ENCODE measurements at places on chromosomes 13 and 19.

GRCh38 chr13:113027095-113027494 is 58.1 kb downstream of the MCF2L start:
- DNase-seq = no peak

- no peak for DNase-seq
Observed at GRCh38 chr19:37467608-37468090, 405 bp upstream of the ZNF569 start.

- no peak for DNase-seq
Observed at GRCh38 chr19:54254195-54254906, 2.7 kb downstream of the LILRB5 start.

GRCh38 chr13:19158526-19159174 is 23.0 kb downstream of the TUBA3C start:
- DNase-seq = no peak

DNA sequence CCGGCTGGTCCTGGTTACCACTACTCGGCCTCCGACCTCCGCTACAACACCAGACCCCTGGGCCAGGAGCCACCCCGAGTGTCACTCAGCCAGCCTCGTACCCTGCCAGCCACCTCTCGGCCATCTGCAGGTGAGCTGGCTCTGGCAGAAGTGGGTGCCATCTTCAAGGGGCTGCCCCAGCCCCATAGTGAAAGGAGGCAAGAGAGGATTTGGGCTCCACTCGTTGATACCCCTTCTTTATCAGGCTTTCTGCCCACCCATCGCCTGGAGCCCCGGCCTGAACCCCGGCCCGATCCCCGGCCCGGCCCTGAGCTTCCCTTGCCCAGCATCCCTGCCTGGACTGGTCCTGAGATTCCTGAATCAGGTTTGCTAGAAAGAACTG is 7.1 kb downstream of the LTBP4 start:
- DNase-seq = no peak

DNA sequence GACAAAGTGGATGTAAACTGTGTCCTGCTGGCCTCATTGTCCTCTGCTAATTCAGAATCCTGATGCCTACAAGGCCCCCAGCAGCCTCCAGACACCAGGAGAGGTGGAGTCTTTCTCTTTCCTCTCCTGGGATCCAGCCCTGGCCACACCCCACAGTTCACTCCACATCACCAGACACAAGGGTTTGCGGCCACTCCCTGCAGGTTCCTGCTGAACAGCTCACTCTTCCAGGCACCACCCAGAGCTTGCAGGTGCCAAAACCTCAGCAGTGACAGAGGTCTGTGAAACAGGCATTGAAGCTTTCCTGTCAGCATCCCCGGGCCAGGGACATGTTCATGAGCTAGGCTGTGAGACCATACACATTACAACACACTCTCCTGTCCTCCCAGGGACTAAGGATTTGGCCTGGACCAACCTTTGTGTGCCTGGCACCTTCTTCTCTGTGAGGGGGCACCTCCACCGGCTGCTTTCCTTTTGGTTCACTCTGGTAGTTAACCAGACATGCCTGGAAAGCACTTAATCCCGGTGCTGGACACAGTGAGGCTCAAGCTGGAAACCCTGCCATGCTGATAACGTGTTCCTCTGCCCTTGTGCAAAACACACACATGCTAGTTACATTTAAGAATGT is 11.1 kb upstream of the ATP12A start:
- no peak for DNase-seq

GRCh38 chr13:49791711-49792549 is 552 bp downstream of the KPNA3 start:
- no peak for DNase-seq

DNA sequence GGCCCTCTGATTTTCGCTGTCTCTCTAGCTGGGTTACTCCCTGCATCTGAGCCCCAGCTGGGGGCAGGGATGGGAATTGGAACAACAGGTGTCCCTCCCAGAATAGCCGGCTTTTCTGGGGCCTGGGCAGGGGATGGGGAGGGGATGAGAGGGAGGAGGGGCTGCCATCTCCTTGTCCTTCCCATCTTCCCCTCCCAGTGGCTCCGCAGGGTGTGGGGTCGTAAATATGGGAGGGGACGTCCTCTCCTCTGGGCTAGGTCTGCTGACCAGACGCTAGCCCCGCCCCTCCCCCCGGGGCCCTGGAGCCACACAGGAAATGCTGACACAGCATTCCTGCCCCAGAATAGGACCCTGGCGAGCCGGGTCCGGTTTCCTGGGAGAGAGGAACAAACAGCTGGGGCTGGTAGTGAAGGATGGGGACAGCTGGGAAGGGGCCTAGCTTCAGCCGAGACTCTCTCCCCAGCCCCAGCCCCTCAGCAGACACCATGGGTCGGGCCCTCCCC is 1.1 kb downstream of the RYR1 start:
- DNase-seq = no peak

DNA sequence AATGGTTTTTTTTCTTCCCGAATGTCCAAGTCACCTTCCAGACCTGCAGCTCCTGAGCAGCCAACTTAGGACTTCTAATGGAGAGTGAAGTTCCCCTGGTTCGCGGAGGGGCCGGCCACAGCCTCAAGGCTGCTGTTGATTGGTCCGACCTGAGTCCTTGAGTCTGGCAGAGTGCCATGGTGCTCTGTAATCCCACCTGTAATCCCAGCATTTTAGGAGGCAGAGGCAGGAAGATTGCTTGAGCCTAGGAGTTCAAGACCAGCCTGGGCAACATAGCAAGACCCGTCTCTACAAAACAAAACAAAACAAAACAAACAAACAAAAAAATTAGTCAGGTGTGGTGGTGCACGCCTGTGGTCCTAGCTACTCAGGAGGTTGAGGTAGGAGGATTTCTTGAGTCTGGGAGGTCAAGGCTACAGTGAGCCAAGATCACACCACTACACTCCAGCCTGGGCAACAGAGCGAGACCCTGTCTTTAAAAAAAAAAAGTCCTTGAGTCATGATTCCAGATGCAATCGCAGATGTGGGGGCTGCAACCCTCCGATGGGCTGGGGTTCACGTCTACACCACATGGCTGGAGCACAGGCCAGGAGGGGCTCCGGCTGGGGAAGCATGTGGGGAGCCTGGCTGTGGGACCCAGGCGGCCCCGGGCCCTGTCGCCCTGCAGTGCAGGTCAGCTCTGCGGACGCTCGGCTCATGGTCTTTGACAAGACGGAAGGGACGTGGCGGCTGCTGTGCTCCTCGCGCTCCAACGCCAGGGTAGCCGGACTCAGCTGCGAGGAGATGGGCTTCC is 17.7 kb downstream of the HPN start:
- DNase-seq = no peak

- DNase-seq = no peak
Observed at GRCh38 chr19:35347171-35347929, at the start of gene FFAR1. Gene FFAR1, plus strand, starts transcription at chr19:35347902. Its CDS starts 3,650 bp downstream, at chr19:35351552.

DNA sequence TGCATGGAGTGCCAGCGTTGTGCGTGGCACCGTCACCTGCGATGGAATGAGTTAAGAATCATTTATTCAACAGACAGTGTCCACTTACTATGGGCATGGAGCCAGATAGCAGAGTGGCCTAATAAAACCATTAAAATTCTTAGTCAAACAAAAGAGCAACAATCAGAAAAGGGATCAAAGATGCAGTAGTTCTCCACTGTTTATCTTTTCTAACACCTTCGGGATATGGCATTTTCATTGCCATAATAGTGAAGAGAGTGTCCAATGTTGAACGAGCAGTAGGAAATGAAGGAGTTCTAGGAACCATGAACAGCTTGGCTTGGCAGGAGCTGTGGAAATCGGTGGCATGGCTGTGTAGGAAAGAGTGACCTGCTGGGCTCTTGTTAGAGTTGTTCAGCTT is 2.0 kb downstream of the TNFSF11 start:
- DNase-seq = no peak

DNA sequence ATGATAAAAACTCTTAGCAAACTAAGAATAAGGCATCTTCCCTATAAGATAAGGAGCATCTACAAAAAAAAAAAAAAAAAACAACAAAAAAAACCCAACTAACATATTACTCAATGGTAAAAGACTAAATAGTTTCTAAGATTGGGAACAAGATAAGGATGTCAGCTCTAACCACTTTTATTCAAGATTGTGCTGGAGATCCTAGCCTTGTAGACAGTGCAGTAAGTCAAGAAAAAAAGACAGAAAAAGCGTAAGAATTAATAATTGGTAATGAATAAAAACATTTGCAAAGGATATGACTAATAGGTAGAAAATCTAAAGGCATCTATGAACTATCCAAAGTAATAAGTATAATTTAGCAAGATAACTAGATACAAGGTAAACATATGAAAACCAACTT is 33.0 kb downstream of the ZIC2 start:
- DNase-seq = no peak

GRCh38 chr13:33015791-33016323 is 366 bp upstream of the KL start:
- no peak for DNase-seq

GRCh38 chr19:36060430-36060829 is 5.7 kb downstream of the WDR62 start:
- DNase-seq = no peak

- no peak for DNase-seq
Observed at GRCh38 chr13:29573190-29573589, 22.3 kb downstream of the SLC7A1 start.

DNA sequence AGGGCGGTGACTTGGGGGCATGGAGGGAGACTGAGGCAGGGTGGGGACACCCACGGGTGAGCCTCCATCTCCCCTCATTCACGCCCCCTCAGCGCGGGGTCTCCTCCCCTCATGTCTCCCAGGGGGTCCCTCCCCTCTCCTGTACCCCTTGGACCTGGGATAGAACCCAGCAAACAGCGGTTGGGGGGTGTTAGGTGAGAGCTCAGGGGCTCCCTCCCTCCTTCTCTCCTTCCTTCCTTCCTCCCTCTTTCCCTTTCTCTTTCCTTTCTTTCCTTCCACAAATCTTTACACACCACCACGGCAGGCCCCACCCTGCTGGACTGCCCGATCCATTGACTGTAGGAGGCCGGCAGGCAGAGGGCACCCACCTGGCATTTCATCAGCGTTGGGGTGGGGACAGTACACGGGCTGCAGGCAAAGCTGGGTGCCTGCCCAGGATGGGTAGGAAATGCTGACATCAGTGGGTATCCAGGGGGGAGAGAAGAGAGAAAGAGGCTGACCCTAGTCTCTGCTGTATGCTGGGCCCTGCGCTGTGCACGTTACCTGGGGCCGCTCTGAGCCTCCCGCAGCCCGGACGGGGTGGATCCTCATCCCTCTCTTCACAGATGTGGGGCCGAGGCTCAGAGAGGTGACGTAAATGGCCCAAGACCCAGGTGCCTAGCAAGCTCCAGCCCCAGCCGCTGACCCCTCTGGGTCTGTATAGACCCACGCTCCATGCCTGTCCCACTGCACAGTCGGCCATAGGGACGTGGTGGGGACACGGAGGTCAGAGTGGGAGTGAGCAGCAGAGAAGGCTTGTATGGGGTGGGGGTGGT is 3.5 kb downstream of the SSC5D start:
- no peak for DNase-seq

DNA sequence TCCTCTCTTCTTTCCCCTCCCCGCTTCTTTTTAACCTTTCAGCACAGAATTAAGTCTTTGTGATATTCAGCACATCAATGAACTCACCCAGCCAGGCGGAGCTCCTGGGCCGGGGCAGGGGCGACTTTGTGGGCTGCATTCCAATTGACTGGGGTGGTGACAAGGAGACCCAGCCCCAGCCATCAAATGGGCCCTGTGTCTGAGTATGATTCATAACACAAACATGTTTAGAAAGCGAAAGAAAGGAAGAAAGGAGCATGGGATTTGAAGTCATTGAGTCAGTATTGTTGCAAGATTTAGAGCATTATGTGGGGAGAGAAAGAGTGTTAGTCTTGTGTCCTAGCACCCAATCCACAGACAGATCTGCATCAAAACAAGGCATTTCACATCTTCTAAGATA is 185.3 kb downstream of the LHFPL6 start:
- DNase-seq = no peak

DNA sequence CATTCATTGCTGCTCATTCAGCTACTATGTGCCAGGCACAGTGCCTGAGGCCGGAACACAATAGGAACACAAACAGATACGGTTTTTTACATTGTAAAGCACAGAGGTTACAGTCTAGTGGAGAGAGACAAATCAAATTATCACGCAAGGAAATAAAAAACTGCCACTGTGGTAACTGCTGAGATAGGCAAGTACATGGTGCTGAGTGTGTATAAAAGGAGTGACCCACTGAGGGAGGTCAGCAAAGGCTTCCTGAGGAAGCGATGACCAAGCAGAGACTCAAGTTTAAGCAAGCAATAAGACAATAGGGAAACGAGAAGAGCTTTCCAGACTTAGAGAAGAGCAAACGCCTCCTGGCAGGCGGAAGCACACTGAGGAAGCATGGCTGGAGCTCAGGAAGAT is 56.4 kb downstream of the NUFIP1 start:
- no peak for DNase-seq

DNA sequence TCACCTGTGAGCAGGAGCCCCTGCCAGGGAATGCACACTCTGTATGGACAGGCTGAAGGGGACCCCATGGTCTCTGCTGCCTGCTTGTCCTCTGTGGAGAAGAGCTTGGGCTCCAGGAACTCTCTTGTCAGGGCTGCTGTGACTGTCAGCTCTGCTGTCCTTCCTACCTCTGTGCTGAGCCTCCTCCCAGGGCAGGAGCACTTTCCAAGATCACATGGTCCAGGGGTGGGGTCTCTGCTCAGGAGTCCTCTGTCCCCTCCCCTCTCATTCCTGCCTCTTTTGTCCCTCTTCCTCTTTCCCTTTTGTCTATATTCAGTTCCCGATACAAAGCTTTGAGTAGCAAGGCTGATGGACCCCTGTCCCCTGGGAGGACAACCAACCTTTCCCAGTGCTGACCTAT is at the start of gene CEACAM7:
TSS of gene CEACAM7 (minus strand) at position 173 of the 400 bp plus-strand sequence. CDS start at position 68, 105 bp downstream.
- no peak for DNase-seq

- DNase-seq = no peak
Observed at GRCh38 chr19:49749055-49749716, 13.9 kb downstream of the TSKS start.

DNA sequence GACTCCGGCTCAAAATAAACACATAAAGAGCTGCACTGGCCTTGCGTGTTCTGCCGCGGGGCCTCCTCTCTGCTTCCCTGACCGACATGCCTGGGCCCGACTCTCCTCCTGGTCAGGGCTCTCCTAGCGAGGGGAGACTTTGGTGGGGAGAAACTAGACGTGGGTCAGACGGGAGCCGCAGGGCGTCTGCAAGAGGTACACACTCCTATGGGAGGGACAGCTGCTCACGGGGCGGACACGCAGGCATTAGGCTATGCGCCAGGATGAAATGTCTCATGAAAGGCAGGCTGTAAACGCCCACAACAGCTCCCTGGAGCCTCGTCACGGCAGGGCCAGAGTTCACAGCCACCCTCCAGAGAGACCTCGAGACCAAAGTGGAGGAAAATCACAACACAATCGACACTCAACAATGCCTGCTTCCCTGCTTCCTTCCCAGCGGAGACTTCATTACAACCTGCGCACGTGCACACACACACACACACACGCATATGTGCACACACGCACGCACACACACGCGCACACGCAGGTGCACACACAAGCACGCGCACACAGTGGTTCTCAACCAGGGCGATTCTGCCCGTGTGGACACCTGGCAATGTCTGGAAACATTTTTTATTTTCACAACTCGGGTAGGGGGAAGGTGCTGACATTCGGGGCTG is 5.8 kb downstream of the SLC39A3 start:
- no peak for DNase-seq
